Coronary artery (tissue), 2 donors: ENCODE measurements at places on chromosomes 1 and 21.

- DNase-seq = no peak
Observed at GRCh38 chr1:19179597-19180264, 30.3 kb downstream of the UBR4 start.

GRCh38 chr1:61670016-61670415 lies 54.9 kb downstream of the TM2D1 start:
- no peak for DNase-seq

GRCh38 chr1:157090196-157090647 lies 9.4 kb downstream of the ETV3L start:
- DNase-seq = no peak

- no peak for DNase-seq
Observed at GRCh38 chr1:6353619-6353954, 40.0 kb downstream of the ACOT7 start.
